ENCODE measurements at places on chromosomes 7 and 10. TPM values are rescaled to one million over a fixed set of nuclear protein-coding genes. Genes with fewer than 3 reads are reported as not detected.

The C10orf62 gene
- total RNA-seq = not detected

DNA sequence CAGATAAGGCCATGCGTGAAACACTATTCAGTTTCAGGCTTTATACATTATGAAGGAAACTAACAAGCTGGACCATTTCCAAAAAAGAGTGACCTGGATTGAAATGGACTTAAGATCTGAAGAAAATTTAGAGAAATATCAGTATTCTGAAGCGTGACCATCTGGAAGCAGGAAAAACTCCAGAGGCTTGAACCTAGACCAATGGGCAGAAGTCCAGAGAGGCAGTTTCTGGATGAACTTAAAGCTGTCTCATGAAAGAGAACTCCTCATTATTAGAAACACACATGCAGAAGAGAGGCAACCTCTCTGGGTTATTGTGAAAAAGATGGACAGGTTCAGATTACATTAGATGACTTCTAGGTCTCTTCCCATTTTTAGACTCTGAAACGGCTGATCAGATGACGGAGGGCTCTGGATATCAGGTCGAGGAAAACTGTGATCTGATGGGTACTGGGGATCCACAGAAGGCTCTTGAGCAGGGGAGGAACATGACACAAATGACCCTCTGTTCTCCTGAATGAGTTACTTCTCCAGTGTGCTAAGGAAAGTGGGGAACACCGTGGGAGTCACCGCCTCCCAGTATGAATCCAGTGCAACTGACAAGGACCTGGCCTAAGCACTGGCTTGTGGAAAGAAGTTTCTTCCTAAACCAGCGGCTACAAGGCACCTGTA, 116.5 kb downstream of the SPDYE5 start:
- no peak for DNase-seq

The POLR2J2 gene
- total RNA-seq = 2.6 TPM

- DNase-seq = no peak
Observed at GRCh38 chr10:84948644-84949043, 620.3 kb downstream of the CCSER2 start.

The CLDN4 gene
- not detected for total RNA-seq

DNA sequence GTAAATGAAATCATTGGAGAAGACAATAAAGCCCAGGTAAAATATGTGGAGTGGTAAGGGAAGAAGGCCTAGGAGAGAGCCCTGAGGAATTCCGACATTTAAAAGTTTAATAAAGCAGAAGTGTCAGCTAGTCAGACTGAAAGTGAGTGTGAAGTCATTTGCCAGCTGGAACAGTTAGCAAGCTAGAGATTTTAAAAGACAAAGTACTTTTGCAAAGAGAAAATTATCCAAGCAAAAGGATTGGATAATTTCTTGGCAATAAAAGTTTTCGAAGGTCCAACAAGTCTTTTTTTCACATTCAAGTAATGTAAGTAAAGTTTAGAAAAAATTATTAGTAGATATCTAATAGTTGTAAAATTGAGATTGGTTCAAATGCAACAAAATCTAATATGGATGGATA, 27.1 kb upstream of the SEMA3C start:
- no peak for DNase-seq

- no peak for DNase-seq
Observed at GRCh38 chr7:16685535-16685934, 39.6 kb downstream of the BZW2 start.

GRCh38 chr7:28418966-28419365, 6.6 kb downstream of the CREB5 start:
- no peak for DNase-seq

The TCF7L2 gene
- 11.0 TPM for total RNA-seq

DNA sequence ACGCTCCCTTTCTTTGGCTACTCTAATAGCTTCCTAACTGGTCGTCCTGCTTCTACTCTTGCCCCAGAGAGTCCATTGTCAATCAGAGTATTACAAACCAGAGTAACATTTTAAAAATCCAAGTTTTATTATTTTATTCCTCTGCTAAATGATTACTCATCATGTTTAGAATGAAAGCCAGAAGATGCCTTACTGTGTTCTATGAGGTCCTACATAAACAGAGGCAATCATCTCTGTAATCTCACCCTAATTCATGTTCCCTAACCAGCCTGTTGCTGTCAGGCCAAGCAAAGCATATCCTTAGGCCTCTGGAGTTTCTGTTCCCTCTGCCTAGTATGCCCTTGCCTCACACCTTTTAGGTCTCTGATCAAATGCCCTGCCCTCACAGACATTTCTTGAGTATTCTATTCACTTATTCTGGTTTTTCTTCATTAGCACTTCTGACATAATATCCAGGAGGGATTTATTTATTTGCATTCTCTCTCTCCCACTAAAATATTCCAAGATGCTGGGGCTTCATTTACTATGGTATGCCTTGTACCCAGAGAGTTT, 497.5 kb downstream of the PHTF2 start:
- no peak for DNase-seq

The LIPK gene
- total RNA-seq = not detected

The AFAP1L2 gene
- total RNA-seq = 6.9 TPM

- no peak for DNase-seq
Observed at GRCh38 chr10:20267734-20268133, 451.5 kb downstream of the PLXDC2 start.

DNA sequence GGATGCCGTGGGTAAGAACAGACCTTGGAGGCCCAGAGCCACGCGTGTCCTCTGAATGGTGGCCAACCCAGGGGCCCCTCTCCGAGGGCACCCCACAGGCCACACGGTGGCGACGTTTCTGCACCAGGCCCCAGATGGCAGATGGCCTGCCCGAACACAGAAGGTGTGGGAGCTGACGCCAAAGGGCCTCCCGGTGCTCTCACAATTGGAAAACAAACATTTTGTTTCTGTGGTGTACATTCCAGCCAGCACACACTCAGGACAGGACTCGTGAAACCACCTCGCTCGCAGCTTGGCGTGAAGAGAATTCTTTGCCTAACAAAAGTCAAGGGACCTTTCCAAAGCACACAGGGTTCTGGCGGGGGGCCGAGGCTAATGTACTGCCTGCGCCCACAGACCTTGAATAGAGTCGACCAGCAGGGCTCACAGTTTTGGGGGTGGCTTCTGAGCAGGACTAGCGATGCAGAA, 112.1 kb downstream of the FAM53B start:
- DNase-seq = peak; percentile 54

- peak; percentile 2 for DNase-seq
Observed at GRCh38 chr7:150377196-150377595, 1.9 kb upstream of the ZNF775 start.

- DNase-seq = no peak
Observed at GRCh38 chr10:95880704-95881103, 27.1 kb upstream of the CC2D2B start.

DNA sequence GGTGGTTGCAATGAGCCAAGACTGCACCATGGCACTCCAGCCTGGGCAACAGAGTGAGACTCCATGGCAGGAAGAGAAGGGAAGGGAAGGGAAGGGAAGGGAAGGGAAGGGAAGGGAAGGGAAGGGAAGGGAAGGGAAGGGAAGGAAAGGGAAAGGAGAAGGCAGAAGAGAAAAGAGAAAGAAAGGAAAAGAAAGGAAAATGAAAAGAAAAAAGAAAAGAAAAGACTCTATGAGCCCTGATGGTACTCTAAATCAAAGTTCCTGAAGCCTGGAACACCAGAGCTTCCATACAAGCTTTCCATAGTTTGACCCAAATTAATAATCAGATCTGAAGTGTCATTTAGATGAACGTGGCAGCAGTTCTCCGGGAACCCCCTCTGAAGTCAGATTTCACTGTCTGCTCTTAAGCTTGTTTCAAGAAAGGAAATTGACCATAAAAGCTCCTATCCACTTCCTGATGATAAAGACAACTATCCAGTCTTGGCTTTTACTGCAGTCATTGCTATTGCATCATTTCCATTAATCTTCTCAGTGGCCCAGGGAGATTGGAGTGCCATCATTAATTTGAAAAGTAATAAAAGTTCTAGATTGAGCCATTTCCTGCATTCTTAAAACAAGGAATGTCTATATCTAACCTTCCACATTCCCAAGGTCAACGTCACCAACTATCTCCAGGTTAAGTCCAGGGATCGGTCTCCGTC, 44.2 kb upstream of the FRMD4A start:
- no peak for DNase-seq

DNA sequence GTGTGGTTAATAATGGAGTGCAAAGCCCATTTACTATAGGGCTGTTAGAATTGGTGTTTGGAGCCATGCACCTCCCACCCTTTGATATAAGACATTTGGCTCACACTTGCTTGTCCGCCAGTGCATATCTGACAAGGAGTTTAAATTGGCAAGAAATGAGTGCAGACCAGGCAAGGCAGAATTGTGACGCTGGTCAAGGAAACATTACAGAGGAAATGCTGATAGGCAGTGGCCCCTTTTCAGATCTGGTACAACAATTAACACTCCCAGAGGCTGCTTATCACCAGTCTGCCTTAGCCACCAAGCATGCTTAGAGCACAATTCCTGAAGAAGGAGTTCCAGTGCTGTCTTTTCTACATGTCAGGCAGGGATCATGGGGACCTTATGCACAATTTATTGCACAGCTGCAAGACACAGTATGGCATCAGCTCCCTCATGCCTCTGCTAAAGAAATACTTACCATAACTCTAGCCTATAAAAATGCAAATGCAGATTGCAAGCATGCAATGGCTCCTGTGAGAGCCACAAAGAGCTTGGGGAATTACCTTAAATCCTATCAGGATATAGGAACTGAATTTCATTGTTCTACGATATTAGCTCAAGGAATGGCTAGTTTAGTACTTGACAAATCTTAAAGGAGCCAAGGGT, 35.2 kb downstream of the OR13A1 start:
- peak; percentile 5 for DNase-seq

GRCh38 chr10:14068601-14069250, 262.0 kb downstream of the FRMD4A start:
- no peak for DNase-seq

GRCh38 chr7:41287559-41288335, 415.1 kb downstream of the INHBA start:
- DNase-seq = no peak

The FMC1 gene
- 16.9 TPM for total RNA-seq

- no peak for DNase-seq
Observed at GRCh38 chr10:86200269-86200668, 166.3 kb downstream of the GRID1 start.

DNA sequence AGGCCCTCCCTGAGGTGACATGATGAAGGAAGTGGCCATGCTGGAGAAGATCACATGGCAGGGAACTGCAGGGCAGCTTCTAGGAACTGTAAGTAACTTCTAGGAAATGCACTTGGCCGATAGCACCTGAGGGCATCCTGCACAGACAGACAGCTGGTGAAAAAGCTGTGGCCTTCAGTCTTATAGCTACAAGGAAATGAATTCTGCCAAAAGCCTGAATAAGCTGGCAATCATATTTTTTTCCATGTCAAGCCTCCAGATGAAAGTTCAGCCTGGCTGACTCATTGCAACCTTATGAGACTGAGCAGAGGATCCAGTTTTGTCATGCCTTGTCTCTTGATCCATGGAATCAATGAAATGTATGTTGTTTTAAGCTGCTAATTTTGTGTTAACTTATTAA, 91.1 kb upstream of the CACNA2D1 start:
- no peak for DNase-seq

DNA sequence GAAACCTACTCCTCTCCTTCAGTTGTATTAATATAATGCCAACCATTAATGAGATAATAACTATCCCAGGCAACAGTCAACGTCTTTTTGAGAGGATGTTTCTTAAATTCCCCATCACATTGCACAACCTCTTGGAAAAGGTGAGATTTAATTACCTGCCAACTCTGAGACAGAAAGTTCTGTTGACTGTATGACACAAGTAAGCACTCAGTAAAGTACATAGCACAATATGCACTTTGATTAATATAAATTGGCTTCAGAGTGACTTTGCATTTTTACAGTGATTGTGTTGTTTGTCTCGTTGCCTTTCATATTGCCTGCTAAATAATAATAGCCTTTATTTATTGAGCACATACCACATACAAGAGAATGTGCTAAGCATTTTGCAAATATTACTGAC, 46.7 kb downstream of the CAV1 start:
- DNase-seq = no peak

The SLC18A3 gene
- not detected for total RNA-seq

GRCh38 chr7:9671979-9672917, 1238.8 kb downstream of the NXPH1 start:
- DNase-seq = no peak

- peak; percentile 61 for DNase-seq
Observed at GRCh38 chr7:130988443-130988842, 254.4 kb upstream of the KLF14 start.

The FEZF1 gene
- total RNA-seq = 330 TPM

GRCh38 chr7:121954803-121955202, 81.8 kb downstream of the PTPRZ1 start:
- no peak for DNase-seq

- DNase-seq = no peak
Observed at GRCh38 chr10:108848046-108848445, 1075.3 kb downstream of the XPNPEP1 start.

- DNase-seq = no peak
Observed at GRCh38 chr10:7354330-7355047, 56.3 kb downstream of the SFMBT2 start.

GRCh38 chr10:17454161-17455014, at the start of gene ST8SIA6:
Gene ST8SIA6, minus strand, starts transcription at chr10:17454595. Its CDS starts 340 bp downstream, at chr10:17454255.
- DNase-seq = peak; percentile 83

DNA sequence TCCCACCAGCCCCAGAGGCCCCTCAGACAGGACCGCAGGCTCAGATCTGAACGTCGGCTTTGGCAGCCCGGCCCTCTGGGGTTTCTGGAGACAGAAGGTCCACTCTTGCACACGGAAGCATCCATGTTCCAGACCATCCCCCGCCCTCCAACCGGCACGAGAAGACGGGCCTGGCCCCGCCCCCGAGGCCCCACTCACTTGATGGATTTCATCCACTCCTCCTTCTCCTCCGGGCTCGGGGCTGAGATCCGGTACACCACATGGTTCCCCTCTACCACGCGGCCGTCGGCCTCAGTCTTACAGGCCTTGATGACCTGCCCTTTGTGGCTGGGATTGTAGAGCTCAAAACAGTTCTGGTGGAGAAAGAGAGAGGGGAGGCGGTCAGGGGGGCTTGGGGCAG, 107.3 kb downstream of the CYTH3 start:
- no peak for DNase-seq

The TAS2R60 gene
- total RNA-seq = not detected

GRCh38 chr7:68217426-68217825, 1220.8 kb downstream of the TYW1 start:
- no peak for DNase-seq

DNA sequence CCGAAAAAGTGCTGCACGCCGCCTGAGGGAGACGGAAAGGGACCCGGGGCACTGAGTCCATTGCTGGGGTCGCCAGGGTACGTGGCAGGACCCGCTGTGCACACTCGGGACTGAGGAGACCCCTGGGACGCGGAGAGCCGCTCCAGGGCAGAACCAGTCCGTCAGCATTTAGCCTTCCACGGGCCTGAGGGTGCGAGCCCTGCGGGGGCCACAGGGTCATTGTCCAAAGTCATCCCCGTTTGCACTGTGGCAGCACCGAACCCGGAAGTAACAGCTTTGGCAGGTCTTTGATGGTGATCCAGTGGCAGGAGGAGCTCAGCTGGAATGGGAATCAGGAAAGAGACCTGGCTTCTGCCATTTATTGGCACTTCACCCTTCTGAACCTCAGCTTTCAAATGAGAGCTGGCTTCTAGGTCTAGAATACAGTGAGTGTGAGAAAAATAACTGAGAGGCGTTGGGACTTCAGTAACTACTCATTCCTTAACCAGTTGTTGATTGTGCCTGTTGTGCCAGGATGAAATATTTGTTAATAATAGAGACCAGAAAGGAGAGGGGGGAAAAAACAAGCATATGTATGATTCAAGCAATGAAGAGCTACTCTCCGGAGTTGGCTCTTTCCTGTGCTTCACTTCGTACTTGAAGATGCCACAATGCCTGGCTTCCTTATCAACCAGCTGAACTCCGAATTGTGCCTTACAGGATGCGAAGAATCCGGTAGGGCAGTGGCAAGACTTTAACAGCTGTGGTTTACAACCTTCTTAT, 811 bp upstream of the ARHGAP12 start:
- peak; percentile 43 for DNase-seq

GRCh38 chr10:43045631-43046287, 31.1 kb upstream of the RET start:
- no peak for DNase-seq
